Coronary artery (tissue), 2 donors: ENCODE measurements at places on chromosomes 7 and 10.

- DNase-seq = no peak
These were observed 196.3 kb downstream of the CDCA7L start for GRCh38 chr7:21749378-21749777.

DNA sequence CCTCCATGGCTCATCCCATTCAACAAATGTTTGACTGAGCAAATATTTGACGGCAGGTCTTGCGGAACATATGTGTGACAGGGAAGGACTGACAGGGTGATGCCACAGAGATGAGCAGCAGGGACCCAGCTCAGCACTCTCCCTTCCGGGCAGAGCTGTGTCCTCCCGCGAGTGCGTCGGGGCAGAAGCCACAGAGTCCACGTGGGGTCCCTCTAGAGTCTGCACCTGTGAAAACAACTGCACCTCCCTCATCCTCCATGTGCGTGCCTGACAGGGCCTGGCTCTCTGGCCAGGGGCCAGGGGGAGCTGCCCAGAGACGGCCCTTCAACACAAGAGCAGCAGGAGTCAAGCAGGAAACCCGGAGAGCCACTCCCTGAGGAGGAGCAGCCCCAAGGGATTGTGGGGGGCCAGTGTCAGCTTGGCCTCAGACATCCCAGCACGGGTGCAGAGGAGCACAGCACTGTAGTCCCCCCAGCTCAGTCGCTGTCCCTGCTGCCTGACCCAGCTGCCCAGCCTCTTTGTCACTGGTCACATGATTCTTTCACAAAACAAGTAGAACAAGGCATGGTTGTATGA, 83.6 kb upstream of the TMEM72 start:
- no peak for DNase-seq

DNA sequence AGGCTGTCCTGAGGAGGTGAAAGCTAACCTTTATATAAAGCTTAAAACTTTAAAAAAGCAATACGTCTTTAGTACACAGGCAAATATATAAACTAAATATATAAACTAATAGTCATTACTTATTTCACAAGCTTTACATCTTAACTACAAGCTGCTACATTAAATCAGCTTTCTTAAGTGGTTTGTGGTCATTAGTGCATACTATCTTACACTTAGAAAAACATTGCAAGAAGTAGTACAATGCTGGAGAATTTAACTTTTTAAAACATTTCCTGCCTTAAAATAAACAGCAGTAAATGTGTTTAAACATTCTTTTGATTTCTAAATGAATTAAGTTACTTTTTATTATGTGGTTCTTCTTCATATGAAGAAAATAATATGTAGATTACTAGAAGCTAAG, 36.3 kb downstream of the MET start:
- DNase-seq = no peak

DNA sequence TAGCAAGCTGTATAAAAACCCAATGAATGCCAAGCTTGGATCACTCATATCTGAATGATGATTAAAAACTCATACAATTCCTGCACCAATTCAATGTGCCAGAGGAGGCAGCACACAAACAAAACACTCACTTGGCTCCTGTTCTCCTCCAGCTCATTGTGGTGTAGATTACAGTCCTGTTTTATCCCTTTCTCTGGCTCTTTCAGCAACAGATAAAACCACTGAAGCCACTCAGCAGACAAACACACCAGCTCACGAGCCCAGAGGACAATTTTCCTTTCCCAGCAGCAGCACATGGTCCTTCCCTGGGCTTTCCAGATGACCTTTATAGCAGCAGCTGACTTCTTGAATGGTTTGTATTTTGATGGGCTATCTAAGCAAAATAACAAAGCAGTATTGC, 107.3 kb upstream of the STARD3NL start:
- DNase-seq = no peak

GRCh38 chr7:3879355-3880075, 578.5 kb downstream of the SDK1 start:
- peak; percentile 26 for DNase-seq

DNA sequence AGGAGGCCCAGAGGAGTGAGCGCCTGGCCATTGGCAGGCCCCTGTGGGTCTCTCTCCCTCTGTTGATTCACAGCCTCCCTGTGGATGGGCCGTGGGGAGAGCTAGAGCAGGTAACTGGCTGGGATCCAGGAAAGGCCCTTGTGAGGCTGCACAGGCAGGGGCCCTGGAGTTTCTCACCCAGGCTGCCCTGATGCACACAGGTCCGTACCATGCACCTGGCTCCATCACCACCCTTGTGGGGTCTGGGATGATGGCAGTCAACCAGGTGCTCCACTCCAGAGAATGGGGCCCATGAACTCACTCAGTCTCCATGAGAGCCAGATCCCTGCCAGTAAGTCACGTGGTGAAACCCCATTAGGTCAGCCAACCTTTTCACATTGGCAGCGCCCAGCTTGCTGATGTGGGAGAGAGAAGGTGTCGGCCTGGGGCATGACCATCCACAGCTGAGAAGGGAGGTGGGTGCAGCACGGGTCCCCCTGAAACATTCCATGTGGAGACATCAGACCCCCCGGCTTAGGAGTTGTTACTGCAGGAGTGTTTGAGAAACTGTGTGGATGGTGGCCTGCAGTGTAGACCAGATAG, 320.8 kb downstream of the ADARB2 start:
- peak; percentile 67 for DNase-seq

DNA sequence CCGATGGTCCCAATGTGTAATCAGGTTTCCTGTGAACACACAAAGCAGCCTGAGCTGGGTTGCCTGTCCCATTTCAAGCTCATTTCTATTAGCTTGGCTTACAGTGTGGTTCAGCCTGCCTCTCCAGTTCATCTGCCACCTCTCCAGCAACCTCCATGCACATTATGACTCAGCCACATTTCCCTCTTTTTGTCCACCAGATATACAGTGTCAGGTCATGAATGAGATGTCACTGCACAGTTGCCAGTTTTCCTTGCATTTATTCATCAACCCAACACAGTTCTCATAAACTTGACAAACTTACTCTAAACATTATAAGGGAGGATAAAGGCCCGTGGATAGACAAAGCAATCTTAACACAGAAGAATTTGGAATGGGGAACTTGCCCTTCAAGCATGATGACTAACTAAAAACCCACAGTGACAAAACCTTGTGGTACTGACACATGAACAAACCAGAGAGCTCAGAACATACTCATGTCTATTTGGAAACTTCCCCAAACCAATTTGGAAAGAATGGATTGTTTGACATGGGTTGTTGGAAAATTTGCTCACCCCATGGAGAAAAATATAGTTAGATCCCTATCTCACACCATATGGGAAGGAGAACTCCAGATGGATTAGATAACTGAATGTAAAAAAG, 2.5 kb upstream of the CFAP58 start:
- DNase-seq = no peak

- no peak for DNase-seq
These were observed 20.3 kb downstream of the MYOF start for GRCh38 chr10:93461807-93462178.

DNA sequence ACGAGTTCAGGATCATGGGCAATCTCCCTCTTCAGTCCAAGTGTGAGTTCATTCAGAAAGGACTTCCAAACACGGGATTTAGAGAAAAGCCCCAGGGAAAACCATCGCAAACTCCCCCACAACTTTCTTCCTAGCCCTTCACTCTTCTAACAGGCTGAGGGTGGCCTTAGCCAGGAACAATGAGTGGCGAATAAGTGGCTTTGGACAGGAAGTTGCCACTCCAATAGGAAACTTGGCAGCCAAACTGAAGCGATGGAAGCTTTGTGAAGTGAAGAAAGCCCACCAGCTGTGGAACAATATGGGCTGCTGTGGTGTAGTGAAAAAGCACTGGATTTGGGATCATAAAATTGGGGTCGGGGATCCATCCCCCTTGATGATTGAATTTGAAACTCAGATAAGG, 193.2 kb downstream of the TEX36 start:
- no peak for DNase-seq

DNA sequence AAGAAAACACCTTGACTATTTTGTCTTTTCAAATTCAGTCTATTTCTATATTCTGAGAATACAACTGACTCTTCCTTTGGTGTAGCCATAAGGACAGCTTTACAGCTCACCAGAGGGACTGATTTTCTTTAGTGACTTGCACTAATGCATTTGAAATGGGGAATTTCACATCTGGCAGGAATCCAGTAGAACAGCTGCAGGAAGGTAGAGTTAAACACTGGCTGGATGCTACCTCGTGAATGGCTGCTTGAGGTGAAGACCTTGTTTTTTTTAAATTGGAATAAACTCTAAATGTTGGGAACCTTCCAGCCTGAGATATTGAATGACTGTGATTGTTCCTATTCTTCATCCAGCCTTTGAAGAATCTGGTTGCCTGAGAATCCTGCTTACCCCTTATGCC, 139.5 kb upstream of the STK17A start:
- DNase-seq = no peak

DNA sequence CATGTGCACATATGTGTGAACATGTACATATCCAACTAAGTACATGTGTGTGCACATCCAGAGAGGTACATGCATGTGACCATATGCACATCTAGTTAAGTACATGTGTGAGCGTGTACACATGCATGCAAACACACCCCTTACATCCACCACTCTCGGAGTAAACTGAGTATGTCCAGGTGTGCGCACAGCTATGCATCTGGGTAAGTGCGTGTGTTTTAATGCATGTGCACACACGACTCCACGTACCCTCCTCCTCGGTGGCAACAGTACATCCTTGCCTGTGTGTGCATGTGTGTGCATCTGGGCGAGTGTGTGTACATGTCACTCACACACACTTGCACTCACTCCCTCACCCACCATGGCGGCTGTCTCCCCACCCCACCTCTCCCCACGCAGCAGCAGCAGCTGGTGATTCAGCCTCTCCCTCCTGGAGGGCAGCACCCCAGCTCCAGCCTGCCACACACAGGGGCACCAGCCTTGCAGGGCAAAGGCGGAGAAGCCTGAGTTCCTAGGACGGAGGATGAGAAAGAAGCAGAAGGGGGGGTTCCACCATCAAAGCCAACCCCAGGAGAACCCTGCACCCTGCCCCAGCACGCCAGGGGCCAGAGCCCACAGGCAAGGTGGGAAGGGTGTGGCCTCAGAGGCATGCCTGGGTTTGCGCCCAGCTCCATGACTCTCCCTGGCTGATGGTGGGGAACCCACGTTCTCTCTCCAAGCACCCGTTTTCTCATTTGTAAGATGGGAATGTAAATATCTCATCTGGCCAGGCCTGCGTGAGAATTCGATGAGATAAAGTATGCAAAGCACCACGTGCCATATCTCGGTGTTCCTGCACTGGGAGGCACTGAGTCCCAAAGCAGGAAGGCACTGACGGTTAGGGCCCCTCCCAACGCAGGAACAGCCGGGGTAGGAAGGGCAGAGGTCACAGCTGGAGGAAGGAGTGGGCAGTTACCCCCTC, 27.7 kb upstream of the DNAAF5 start:
- DNase-seq = no peak

- DNase-seq = no peak
These were observed 140.6 kb downstream of the ALOX5 start for GRCh38 chr10:45514291-45515270.

- DNase-seq = no peak
These were observed 35.4 kb downstream of the LRRC4 start for GRCh38 chr7:127995881-127996215.

DNA sequence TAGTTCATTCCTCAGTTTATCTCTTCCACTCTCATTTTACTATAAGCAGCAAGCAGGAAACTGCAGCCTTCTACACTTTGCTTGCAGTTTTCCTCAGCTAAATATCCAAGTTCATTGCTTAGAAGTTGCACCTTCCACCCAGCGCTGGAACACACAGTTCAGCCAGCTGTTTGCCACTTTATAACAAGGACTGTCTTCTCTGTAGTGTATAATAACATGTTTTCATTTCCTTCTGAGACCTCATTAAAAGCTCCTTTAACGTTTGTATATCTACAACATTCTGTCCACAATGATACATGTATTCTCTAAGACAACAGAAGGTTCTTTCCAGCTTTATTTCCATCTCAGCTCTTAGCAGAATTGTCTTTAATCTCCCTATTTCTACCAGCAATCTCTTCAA, 74.1 kb downstream of the GNAI1 start:
- no peak for DNase-seq

DNA sequence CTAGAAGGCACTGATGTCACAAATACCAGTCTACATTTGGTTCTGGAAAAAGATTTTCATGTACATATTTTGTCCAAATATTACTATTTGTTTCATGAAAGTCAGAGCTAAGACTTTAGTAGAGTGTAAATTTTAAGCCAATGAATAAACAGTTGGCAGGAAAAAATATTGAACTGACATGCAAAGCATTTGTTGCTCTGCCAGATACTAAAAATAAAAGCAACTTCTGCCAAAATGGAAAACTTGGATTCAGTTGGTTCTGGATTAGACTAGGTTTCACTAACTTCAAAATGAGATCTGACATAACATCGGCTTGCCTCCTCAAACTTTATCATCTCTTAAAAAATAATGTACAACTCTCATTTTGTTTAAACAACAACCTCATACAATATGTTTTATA, 34.9 kb downstream of the FAM204A start:
- no peak for DNase-seq

DNA sequence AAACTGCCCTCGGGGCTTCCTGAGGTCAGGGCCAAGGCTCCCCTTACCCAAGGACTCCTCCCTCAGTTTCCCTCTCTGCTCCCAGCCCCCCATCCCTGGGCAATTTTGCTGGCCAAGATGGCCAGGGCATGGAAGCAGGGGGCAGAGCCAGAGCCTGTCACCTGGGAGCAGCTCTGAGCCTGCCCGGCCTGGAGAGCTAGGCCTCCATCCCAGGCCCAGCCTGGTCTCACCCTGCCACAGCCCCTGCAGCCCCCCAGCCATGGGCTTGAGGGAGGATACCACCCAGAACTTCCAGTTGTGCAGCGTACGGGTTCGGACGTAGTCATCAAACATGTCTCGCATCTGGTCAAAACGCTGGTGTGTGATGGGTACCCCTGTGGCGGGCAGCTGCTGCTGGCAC, 17.0 kb upstream of the TBL2 start:
- DNase-seq = no peak

DNA sequence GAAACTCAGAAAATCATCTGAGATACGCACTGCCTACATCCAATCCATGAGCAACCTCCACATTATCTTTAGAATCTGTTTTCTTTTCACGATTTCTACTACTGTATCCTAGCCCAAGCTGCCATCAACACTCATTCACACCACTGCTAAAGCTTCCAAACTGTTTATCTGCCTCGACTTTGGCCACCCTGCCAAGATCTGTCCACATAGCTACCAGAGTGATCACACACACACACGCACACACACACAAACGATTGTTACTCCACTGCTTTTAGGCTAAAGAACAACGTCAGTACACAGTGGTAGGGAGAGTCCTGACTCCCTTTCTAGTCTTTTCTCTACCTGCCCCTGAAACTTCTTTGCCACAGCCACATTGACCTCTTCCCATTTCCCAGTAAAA, 142.0 kb downstream of the CCDC71L start:
- DNase-seq = no peak

DNA sequence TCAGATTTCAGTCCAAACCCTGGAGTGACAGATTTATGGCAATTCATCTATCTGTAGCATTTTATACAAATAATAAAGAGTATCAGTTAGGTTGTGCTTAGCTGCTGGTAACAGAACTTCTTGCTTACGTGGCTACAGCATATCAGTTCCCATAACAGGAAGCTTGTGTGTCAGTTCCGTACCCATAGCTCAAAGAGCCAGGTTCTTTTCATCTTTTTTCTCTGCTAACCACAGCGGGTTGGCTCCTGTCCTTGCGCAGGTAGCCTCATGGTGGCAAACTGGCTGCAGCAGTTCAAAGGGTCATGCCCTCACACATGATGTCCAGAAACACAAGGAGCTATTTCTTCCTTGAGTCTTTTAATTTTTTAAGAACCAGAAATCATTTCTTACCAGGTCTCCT, 1041.8 kb downstream of the GATA3 start:
- DNase-seq = no peak

GRCh38 chr7:116095396-116095795, 64.8 kb upstream of the TFEC start:
- no peak for DNase-seq
